Fibroblast of lung (primary cell): ENCODE measurements at places on chromosomes 12 and 14.
A peak's percentile ranks its signal among the peaks of the same experiment; 100 is the strongest.

DNA sequence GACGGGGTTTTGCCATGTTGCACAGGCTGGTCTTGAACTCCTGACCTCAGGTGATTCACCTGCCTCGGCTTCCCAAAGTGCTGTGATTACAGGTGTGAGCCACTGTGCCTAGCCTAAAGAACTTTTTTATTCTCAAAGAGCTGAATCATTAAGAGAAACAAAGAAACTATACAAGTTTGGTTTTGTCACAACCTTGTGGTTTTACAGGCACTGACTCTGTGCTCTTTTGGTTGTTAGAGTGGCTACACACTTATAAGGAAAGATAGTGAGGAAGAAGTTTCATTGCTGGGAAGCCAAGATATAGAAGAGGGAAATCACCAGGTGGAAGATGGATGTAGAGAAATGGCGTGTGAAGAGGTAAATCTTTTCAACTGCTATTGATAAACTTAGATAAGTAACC is 10.1 kb upstream of the DNAH10 start:
- DNase-seq: no peak

DNA sequence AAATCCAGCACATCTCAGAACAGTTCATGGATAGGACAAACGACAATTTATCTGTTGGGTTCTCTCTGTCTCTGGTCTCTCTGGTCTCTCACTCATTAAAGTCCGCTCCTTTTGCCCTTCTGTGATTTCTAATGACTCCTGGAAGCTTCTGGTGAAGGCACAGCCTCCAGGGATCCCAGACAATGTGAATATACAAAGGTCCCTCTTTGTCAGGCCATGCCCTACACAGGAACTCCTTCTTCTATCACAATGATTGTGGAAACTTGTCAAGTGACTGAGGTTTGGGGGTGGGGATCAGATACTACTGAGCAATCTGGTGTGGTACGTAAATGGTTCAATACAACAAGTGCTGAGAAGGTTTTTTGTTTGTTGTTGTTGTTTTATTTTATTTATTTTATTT is 42.7 kb upstream of the CDK17 start:
- no peak for DNase-seq

- DNase-seq: no peak
Observed at GRCh38 chr12:73659802-73660201, 877.8 kb upstream of the ATXN7L3B start.

GRCh38 chr14:58796242-58797009 is 158.7 kb downstream of the DACT1 start:
- no peak for DNase-seq

DNA sequence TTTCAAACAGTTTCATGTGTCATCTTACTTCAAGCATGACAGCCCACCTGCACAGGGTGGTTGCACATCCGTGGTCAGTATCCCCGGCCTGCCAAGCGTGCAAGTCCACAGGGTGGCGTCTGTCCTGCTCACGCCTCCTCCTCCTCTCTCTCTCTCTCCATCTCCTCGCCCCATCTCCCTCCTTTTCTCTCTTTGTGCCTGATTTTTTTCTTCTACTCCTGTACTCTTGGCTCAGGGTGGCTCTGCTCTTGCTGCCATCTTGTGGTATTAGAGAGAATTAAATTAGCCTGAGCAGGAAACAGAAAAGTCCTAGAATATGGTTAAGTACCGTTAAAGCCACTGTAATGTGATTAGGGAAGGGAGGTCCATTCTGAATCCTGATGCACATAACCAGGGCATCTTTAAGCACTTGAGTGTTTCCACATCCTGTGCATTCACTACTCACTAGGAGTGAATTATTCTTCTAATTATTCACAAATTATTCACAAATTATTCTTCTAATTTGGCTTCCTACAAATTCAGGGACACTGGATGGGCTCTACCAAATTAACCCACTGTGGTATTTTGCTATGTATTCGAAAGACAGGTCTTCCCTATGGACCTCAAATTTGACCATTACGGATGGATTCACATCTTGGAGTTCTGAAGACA is 25.5 kb upstream of the DTX1 start:
- peak; percentile 58 for DNase-seq

DNA sequence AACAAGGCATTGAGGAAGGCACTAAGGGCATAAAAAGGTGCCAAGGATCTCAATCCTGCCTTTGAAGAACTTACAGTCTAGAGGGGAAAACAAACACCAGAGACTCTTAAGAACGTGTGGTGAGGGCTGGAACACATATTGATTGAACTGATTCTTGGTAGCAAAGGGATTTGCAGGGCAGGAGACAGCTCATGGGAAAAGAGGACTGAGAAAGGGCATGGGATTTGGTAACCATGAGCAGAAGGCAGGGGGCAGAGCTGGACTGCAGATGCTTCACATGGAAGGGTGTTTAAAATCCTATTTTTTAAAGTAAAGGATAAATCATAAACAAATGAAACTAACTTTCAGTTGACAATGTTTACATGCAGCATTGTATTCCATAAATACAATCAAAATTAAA is 203.1 kb downstream of the ITPR2 start:
- DNase-seq: peak; percentile 67

- DNase-seq: no peak
Observed at GRCh38 chr12:52876372-52876771, 27.6 kb upstream of the KRT78 start.

DNA sequence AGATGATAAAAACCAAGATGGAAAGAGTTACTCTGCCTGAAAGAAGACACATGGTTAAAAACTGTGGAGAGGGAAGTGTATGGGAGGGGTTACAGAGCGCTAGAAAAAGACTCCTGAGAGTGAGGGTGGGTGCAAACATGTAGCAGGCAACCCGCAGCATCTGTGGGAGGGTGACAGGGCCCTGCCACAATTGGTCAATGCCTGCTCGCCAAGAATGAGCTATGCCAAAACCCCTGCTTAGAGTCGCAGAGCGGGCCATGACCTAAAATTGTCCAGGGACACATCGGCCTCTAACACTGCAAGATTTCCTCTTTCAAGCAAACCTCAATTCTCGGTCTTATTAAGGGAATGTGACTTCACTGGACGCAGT is 700 bp downstream of the PRKAG1 start:
- DNase-seq: no peak

DNA sequence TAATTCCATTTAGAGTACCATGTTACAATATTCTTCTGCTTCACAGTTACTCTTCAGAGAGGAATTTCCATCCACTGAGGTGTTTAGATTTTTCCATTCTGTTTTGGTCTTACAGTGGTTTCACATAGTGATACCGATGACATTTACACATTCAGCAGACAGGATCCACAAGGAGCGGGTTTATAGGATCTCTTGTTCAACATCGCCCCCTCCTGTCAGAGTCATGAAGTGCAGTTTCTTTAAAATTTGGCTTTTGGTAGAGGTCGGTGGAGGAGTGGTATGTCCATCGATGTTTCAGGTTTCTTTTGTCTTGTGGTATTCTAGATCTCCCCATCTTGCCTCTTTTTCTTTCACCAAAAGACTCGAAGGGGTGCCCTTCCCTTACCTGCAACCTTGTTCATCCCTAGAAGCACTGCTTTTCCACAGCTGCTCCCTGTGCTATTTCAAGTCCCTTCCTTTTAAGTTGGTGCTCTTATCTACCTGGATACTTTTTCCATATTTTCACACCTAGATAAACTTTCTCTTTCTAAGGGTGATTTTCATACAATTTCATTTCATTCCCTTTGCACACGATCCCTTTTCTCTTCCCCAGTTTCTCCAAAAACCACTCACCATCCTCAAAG is 181.3 kb downstream of the ITPR2 start:
- DNase-seq: peak; percentile 78

- peak; percentile 22 for DNase-seq
Observed at GRCh38 chr12:116818341-116818856, 62.8 kb downstream of the HRK start.

- DNase-seq: no peak
Observed at GRCh38 chr14:84085493-84085892, 1444.5 kb upstream of the FLRT2 start.

DNA sequence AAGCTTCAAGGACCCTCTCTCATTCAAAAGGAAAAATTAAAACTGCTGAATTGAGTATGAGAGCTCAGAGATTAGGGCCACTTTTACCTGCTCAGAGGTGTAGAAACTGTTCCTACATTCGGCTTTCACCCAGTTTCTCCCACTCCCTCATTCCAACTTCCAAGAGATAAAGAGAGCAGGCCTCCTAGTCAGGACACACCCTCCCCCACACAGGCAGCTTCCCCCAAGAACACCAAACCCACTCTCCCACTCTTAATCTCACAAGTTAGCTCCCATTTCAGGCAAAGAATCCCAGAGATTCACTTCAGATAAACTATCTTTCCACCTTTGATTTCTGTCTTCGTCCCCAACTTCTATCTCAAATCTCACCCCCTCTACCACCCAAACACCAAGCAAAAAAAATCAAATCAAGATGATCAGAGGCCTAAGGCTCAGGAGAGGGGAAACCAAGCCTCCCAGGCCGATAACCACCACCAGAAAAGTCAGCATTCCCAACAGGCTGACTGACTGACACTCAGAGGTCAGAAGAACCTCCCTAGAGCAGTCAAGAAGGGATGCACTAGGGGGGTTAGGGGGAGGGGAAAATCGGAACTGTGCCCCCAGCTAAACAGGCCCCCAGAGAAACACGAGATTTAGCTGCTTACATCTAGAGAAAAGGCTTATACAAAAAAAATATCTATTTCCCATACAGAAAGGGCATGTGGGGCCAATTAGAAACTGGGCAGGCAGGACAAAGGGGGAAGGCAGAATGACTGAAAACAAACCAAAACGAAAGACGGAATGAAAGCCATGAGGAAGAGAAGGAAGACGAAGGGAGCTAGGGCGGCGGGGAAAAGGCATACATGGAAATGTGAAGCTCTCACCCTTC is 13.2 kb upstream of the CDH24 start:
- no peak for DNase-seq

- DNase-seq: no peak
Observed at GRCh38 chr12:68853396-68854077, 45.6 kb downstream of the MDM2 start.

GRCh38 chr12:117134059-117134458 is 34.8 kb upstream of the TESC start:
- no peak for DNase-seq

GRCh38 chr12:51848841-51849735 is 570 bp upstream of the FIGNL2 start:
- DNase-seq: no peak

DNA sequence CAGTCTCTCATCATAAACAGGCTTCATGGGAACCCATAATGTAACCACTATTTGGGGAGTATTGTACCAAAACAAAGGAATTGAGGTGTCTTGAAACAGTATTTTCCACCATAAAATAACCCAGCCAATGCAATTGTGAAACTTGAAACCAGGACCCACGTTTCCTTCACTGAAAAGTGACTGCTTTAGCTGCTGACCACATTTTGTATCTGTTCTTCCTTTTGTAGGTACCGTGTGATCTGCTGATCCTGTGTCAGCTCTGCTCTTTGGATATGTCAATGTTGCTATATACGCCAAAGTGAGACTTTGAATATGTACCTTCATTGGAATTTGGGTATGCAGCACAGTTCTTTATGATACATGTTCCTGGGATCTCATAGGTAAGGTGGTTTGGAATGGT is 95.1 kb upstream of the CNTN1 start:
- DNase-seq: no peak

- peak; percentile 5 for DNase-seq
Observed at GRCh38 chr14:96001866-96002497, 37.2 kb upstream of the C14orf132 start.

DNA sequence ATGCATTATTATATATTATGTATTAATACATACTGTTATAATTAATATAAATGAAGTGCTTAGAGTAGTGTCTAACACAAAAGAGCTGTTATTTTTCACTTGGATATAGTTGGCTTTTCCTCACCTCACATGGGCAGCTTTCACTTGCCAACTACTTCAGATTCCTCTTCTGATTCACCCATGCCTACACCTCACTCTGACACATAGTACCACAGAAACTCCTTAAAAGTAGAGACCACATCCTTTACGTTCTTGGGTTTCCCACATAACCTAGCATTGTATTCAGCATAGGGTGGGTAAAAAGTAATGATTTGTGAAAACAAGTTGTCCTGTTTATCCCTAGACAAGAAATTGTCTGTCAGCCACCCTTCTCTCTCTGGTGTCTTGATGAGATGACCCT is 61.0 kb downstream of the DIO2 start:
- no peak for DNase-seq

DNA sequence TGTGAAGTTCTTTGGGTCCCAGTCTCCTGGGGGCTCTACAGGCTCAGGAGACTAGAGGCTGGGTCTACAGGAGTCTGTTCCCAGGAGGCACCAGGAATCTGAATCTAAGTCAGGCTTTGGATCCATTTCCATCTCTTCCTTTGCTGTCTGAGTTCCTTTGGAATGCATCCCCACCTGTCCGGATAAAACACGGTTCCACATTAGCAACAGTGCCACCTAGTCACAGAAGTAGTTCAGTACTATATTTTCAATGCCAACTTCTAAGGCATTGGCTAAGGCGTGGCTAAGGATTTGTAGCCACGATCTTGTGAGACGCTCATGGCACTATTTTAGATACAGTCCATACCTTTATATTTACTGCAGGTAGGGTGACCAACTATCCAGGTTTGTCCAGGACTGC is 15.1 kb downstream of the ZC2HC1C start:
- no peak for DNase-seq

DNA sequence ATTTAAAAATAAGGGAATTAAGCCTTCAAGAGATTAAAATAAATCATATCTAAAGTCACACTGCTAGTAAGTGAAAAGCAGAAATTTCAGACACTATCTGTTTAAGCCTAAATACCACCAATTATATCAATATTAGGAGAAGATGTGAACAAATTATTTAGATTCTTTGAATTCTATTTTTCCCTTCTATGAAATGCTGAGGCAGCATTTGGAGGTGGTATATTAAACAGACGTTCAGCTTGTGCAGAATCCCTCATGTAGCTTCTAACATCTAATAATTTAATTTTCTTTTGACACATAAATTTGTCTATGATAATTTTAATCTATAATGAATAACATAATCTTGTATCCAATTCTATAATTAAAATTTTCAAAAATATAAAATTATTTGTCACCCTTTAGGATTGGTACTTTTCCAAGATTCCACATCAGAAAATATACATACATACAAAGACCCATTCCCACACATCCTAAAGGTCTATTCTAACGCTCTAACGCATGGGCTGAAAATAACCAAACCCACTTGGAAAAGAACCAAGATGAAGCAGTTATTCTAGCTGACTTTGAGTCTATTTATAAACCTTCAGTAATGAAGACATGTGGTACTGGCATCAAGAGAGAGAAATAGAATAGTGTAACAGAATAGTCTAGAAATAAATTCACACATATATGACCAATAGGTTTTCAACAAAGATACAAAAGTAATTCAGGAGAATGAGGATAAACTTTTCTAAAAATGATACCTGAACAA is 751.8 kb downstream of the GALC start:
- DNase-seq: no peak

GRCh38 chr12:2282318-2282717 is 229.5 kb downstream of the CACNA1C start:
- DNase-seq: peak; percentile 34

GRCh38 chr12:121240062-121240420 is 30.1 kb downstream of the P2RX4 start:
- no peak for DNase-seq

DNA sequence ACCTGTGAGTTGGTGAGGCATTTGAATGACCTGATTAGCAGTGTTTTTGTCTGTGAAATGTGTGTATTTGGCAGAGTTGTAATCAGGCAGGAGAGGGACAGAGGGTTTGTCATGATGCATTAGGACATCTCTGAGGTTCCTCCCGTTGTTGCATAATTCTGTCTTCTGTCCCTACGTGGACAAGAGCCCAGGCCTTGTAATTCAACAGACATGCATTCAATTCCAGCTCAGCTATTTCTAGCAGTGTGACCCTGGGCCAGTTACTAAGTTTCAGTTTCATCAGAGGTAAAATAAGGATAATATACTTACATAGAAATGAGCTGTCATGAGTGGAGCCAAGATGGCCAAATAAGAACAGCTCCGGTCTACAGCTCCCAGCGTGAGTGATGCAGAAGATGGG is 208.6 kb downstream of the SLC38A4 start:
- DNase-seq: peak; percentile 67
